ENCODE measurements at places on chromosomes 12 and 14.

GRCh38 chr12:7859552-7859951 is 13.2 kb downstream of the SLC2A14 start:
- DNase-seq, result no peak

GRCh38 chr12:71546322-71546861 is 106.8 kb downstream of the LGR5 start:
- no peak for DNase-seq

DNA sequence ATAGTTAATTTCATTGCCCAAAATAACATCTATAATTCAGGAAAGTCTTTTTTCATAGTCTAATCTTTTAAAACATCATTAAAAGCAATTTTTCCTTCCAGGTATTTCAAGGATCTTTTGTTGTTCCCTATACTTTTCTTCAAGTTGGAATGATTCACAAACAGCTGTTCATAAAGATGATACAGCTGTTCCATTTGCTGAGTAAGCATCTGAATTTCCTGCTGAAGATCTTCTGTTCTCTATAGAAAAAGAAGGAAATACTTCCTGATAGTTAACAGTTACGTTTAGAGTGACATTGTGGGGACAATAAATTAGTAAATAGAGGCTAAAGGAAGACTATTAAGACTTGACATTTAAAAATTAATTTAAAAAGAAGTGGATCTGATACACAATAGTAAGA is 30.3 kb upstream of the ESR2 start:
- no peak for DNase-seq

- DNase-seq, result no peak
Observed at GRCh38 chr14:67486890-67487289, 1.6 kb downstream of the TMEM229B start.

GRCh38 chr14:71597955-71598660 is 334.1 kb upstream of the RGS6 start:
- no peak for DNase-seq

- DNase-seq, result no peak
Observed at GRCh38 chr12:120404271-120404670, 33.6 kb upstream of the COX6A1 start.

DNA sequence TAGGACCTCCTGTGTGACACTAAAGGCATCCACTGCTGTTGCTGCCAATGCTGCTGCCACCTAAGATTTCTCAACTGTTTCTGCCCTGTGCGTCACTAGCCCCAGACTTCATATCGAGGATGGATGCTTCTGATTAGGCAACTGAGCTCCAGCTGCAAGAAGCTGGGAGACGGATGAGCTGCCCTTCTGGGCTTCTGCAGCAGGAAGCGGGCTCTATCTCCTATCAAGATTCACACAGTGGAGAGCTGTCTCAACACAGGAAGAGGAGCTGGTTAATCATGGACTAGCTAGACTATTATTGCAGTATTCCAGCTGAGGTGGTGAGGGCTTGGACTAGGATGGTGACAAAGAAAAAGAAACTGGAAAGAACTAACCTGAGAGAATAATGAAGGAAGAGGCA is 59.2 kb upstream of the PELI2 start:
- no peak for DNase-seq

GRCh38 chr12:65800937-65801336 is 23.3 kb upstream of the HMGA2 start:
- DNase-seq, result no peak

GRCh38 chr14:95663226-95663797 is 22.9 kb upstream of the TCL1B start:
- DNase-seq, result no peak

- DNase-seq, result no peak
Observed at GRCh38 chr12:30395190-30395589, 300.5 kb downstream of the IPO8 start.

- DNase-seq, result no peak
Observed at GRCh38 chr12:104740668-104741067, 217.4 kb downstream of the SLC41A2 start.

- DNase-seq, result no peak
Observed at GRCh38 chr14:73599499-73599898, 7.8 kb downstream of the ACOT4 start.

DNA sequence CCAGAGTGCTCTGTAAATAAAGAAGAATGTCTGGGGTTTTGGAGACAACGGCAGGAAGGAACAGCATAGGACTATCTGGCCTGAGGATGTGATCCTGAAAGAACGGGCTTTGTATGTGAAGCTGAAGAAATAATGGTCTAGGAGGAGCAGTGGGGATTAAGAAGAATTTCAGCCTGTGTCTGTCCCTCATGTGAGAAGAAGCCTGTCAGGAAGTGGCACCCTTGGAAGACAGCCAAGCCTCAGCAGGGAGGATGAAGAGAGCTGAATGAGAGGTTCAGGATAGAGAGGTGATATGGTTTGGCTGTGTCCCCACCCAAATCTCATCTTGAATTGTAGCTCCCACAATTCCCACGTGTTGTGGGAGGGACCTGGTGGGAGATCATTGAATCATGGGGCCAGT is 56.9 kb upstream of the TCL1A start:
- DNase-seq, result no peak

DNA sequence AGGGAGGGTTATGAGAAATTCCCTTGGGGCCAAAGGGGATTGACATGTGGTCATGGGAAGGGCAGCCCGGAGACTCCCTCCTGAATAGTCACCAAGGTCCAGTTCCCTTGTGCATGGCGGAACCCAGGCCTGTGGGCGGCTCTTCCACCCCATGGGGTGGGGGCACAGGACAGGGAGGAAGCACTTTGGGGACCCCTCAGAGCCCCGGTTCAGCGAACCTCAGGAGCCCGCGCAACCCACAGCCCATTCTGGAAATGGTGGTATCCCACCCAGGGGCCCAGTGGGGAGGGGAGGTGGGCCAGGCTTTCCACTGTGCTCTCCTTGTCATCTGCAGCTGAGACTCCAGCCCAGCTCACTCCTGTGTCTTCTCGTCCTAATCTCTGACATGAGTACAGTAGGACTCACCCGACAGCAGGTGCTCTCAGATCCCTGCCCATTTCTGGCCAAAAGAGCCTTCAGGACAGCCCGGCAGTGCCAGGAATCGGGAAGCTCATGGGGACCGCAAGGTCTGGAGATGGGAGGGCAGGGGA is 255.2 kb upstream of the SFSWAP start:
- DNase-seq, result no peak

GRCh38 chr12:49030119-49030518 is 11.5 kb upstream of the PRKAG1 start:
- DNase-seq, result no peak

DNA sequence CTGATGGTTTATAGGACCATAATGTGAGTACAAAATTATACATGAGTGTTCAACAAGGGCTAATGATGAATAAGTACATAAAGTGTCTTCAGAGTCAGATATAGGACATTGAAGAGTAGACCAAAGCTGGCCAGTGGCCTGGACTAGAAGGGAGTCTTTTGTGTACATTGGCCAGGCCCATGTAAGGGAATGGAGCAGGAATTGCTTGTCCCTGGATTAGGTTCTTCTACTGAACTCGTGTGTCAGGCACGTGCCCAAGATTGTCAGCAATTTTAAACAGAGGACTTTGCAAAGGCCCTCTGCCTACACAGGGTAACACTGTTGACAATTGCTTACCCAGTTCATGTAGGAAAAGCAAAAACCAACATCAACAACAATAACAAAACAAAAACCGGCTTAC is 196.0 kb upstream of the SEL1L start:
- no peak for DNase-seq

GRCh38 chr12:109863847-109864712 is 16.3 kb downstream of the GLTP start:
- DNase-seq, result no peak

DNA sequence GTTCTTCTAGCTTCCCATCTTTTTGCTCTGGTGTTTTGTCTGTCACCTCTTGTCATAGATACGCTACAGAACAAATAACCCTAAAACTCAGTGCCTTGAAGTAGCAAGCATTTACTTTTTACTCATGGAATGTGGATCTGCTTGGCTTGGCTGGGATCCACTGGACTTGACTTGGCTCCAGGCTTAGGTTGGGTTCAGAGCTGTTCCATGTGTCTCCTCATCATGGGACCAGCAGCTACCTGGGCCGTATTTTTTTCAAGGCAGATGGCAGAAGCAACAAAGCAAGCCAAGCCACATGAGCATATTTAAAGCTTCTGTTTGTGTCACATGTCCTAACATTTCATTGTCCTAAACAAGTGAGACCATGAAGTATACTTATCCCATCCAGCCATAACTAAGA is 48.7 kb upstream of the ATF1 start:
- DNase-seq, result no peak

- DNase-seq, result no peak
Observed at GRCh38 chr12:19872621-19873540, 433.6 kb downstream of the AEBP2 start.

DNA sequence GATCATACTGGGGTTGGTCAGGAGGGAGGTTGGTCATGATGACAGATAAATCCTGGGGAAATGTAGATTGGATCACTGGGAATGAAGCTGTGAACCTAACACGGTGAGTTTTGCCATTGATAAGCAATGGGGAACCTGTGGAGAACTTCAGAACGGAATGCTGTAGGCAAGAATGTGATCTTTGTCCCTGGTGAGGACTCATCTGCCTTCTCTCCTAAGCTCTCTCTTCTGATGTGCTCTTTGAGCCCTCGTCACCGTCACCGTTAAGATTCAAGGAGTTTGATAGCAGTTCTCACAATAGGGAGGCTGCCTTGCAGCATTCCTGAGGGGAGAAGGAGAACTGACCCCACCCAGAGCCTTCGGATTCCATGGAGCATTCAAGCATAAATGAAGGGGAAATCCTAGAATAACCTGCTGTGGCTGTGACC is 217.6 kb downstream of the ANO6 start:
- DNase-seq, result no peak

GRCh38 chr12:57250541-57250940 is 446 bp downstream of the STAC3 start:
- no peak for DNase-seq

DNA sequence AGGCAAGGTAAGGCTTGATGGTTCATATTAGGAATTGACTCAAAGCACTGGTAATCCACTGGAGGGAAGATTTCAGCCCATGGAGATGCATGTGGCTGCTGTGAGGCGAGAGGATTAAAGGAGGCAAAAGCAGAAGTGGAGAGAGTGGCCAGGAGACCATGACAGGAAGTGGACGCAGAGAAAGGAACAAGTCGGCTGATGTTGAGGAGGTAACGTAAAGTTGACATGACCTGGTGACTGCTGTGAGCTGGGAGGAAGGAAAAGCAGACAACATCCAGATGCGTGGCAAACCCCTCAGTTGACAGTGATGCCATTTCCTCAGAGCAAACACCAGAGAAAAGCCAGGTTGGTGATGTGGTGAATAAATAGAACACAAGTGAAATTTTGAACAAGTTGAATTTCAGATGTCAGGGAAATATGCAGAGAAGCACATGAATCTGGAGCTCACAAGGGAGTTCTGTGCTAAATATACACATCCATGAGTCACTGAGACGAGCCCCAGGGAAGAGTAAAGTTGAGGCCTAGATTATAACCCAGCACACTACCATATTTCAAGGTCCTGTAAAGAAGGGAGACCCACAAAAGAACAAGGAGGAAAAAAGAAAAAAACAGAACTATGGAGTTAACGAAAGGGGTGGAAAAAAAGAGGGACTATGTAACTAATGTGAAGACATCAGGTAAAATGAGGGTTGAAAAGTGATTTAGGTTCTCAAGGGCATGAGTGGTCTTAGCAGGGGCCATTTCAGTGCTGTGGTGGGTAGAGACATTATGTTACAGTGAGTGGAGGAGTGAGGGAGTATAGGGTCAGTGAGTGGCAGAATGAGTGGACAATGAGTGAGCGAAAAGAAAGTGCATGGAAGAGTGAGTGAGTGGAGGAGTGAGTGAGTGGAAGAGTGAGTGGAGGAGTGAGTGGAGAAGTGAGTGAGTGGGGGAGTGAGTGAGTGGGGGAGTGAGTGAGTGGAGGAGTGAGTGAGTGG is 61.6 kb upstream of the GZMB start:
- DNase-seq, result no peak

DNA sequence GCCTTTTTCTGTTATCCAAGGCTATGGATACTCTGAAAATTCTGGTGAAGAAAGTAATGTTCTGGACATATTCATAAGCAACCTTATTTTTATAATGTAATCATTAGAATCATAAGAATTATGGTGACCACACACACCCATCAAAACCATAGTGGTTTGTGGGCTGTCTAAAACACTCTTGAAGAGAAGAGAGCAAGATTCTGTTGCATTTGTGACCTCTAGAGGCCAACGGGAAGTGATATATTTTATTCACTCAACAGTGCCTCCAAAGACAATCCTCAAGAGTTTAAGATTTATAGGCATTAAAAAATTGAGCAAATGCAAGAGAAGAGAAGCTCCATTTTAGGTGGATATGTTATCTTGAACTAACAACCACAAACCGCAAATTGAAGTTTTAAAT is 68.5 kb upstream of the LGR5 start:
- DNase-seq, result no peak

DNA sequence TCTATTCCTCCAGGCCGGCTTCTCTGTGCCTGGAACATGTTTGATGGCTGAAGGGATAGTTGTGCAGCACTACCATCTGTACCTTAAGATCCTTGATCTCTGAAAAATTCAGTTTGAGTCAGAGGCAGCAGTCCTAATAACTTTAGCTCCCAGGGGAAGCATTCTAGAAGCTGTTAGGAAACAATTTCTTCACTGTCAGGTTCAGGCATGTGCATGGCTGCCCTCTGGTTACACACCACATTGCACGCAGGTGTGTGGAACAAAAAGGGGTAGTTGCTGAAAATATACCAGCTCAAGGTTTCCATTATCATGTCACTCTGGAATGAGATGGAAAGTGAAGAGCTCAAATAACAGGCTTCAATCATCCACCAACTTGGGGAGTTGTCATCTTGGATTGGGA is 80.1 kb downstream of the CHST11 start:
- DNase-seq, result no peak

DNA sequence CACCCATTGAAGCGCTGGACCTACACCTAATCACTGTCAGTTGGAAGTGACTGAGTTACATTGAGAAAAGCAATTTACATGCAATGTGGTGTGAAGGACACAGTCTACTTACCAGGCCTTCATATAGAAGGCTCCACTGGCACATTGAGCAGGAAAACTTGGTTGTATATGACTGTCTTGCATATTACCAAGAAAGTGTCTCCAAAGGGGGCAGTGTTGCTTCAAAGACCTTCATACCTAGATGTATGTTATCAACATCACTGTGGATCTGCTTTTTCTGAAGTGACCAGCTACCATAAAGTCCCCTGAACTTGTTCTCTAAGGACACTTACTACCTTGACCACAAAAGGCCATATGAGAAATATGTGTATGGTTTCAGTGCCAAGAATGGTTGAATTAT is 64.1 kb downstream of the NELL2 start:
- no peak for DNase-seq

DNA sequence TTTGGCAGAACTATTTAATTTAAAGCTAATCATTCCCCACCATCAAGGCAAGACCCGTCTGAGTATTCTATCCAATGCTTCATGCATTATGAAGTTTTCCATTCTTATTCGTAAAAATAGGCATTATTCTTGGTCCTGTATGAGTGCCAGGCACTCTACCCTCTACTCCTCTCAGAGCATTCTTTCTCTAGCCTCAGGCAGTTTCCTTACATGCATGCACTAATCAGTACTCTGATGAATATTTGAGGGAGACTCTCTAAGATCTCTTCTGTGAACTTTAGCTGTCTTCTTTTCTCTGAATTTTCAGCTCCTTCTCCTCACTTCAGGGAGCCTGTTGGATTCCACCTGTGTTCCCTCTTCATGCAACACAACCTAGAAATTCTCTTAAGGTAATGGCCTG is 334.7 kb downstream of the RAD51B start:
- DNase-seq, result no peak

All from activated CD8-positive, alpha-beta memory T cell treated with anti-CD3 and anti-CD28 coated beads for 4 hours (primary cell).